ENCODE measurements at places on chromosomes 5 and 9. TPM values are rescaled to one million over a fixed set of nuclear protein-coding genes. Genes with fewer than 3 reads are reported as not detected.

- no peaks in the 10 kb centered on the region for H3K4me1 ChIP-seq
- peaks cover 2% of the 10 kb centered on the region for H3K36me3 ChIP-seq
- H3K27ac ChIP-seq: no peak overlapping the region
- DNase-seq: no peak
Observed at GRCh38 chr5:75951716-75952115, 131.5 kb upstream of the SV2C start.

DNA sequence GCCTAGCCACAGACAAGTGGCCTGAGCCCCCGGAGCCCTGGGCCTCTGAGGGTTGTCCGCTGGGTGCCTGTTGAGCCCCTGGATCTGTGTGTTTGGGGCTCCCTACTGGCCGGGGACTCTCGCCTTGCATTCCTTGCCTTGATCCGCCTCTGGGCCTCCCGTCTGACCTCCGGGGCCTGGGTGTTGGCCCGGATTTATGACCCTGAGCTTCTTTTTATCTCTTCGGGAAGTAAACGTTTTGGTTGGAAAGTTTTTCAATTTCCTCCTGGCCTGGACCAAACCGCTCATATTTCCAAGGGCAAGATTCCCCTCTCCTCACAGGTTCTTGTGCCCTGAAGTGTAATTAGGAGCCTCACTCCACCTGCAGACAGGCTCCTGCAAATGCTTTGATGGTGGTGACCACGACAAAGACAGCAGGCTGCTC, 69.3 kb upstream of the EGFLAM start:
- no peaks in the 10 kb centered on the region for H3K4me1 ChIP-seq
- DNase-seq: no peak
- no peaks in the 10 kb centered on the region for H3K36me3 ChIP-seq
- H3K27ac ChIP-seq: no peak overlapping the region

- peaks cover 15% of the 10 kb centered on the region for H3K27me3 ChIP-seq
- no peaks in the 10 kb centered on the region for H3K36me3 ChIP-seq
- H3K27ac ChIP-seq: no peak overlapping the region
Observed at GRCh38 chr5:147467973-147468508, 41.8 kb downstream of the DPYSL3 start.

DNA sequence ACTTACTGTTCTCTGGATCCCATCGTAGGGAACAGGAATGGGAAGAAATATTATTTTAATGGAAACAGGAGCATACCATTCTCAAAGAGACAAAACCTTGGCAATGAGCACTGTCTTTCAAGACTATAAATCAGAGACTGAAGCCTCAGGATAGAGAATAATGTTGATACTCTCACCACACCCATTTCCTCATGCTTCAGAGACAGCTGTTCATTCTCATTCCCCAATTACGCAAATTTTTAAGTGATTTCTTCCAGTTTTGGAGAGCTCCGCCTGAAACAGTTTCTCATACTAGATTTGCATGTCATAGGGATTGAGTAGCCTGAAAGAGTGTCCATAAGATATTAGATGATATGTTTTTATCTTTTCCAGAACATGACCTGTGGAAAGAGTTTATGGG, 290.5 kb upstream of the RASA1 start:
- H3K27ac ChIP-seq: no peak overlapping the region
- H3K4me3 ChIP-seq: no peak overlapping the region
- no peaks in the 10 kb centered on the region for H3K36me3 ChIP-seq

GRCh38 chr9:109872901-109873300, 92.9 kb downstream of the PALM2AKAP2 start:
- no peak overlapping the region for H3K27ac ChIP-seq
- no peak for DNase-seq
- H3K36me3 ChIP-seq: no peaks in the 10 kb centered on the region
- no peak overlapping the region for H3K4me3 ChIP-seq
- H3K27me3 ChIP-seq: peaks cover 52% of the 10 kb centered on the region

DNA sequence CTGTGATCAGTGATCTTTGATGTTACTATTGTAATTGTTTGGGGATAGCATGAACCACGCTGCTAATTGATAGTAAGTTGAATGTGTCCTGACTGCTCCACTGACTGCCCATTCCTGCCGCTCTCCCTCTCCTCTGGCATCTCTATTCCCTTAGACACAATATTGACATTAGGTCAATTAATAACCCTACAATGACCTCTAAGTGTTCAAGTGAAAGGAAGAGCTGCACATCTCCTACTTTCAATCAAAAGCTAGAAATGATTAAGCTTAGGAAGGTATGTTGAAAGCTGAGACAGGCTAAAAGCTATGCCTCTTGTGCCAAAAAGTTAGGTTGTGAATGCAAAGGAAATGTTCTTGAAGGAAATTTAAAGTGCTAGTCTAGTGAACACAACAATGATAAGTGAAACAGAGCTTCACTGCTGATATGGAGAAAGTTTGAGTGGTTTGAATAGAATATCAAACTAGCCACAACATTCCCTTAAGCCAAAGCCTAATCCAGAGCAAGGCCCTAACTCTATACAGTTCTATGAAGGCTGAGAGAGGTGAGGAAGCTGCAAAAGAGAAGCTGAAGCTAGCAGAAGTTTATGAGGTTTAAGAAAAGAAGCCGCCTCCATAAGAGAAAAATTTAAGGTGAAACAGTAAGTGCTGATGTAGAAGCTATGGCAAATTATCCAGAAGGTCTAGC, 12.9 kb downstream of the CLINT1 start:
- no peak for DNase-seq
- H3K27me3 ChIP-seq: no peaks in the 10 kb centered on the region
- no peak overlapping the region for H3K27ac ChIP-seq

Gene LCN9
- not detected for total RNA-seq

Gene LCN12
- 1.0 TPM for total RNA-seq

Gene MOB3B
- 1.3 TPM for total RNA-seq

Gene DAB2IP
- 0.35 TPM for total RNA-seq

Gene PHAX
- total RNA-seq: 30.6 TPM

Gene PAIP2
- 144 TPM for total RNA-seq

Measured in activated T-cell treated with anti-CD3 and anti-CD28 coated beads, Interleukin-2, amount 50 U/mL, for 72 hours (primary cell).